ENCODE measurements at places on chromosomes 6 and 20.

DNA sequence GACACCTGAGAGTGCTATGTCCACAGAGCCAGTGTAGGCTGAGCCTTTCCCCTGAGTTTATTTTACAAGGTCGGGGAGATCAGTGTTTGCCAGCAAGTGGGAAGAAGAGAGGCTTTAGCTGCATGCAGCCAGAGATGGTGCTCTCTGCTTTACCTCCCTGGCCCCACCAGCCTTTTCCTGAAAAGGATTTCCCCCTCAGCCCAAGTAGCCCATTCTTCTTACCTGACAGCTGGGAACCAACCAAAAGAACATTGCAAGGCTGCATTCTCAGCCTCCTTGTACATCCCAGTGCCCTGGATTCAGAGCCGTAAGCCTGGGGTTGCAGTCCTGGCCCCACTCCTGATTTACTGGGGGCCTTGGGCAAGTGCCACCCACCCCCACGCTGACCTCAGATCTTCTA, 16.9 kb downstream of the SNPH start:
- no peak for DNase-seq

- DNase-seq: no peak
Observed at GRCh38 chr6:47440719-47441118, 36.9 kb upstream of the CD2AP start.

GRCh38 chr20:58127701-58128111, 100.7 kb downstream of the ANKRD60 start:
- DNase-seq: peak; percentile 59

DNA sequence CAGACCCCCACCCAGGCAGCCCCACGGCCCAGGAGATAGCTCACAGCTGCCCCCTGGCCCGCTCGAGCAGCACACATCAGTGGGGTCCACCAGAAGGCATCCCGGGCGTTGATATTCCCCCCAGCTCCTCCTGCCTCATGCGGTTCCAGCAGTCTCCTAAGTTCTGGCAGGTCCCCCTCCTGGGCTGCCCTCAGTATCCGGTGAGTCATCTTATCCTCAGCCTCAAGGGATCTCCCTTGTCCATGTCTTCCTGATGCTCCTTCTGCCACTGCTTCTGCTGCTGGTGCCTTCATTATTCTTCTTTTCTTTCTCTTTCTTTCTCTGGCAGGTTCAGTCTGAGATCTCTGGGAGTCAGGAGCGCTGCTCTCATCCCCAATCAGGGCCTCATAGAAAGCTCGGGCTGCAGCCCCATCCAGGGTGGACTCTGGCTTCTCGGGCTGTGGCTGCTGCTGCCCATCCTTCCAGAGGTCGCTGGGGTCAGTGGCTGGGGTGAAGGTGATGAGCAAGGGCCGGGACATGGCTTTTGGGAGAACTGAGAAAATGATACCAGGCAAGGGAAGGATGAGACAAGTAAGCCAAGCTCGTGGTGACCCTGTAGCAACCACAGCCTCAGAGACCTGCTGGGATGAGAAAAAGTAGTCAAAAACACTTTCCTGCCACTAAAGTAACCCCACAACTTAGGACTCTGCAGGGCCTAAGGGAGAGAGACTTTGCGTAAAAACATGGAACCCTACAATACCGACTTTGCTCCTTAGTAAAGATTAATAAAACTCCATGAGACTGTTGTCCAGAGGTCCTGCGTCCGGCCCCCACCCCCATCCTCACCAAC, 622 bp downstream of the GPANK1 start:
- peak; percentile 35 for DNase-seq

DNA sequence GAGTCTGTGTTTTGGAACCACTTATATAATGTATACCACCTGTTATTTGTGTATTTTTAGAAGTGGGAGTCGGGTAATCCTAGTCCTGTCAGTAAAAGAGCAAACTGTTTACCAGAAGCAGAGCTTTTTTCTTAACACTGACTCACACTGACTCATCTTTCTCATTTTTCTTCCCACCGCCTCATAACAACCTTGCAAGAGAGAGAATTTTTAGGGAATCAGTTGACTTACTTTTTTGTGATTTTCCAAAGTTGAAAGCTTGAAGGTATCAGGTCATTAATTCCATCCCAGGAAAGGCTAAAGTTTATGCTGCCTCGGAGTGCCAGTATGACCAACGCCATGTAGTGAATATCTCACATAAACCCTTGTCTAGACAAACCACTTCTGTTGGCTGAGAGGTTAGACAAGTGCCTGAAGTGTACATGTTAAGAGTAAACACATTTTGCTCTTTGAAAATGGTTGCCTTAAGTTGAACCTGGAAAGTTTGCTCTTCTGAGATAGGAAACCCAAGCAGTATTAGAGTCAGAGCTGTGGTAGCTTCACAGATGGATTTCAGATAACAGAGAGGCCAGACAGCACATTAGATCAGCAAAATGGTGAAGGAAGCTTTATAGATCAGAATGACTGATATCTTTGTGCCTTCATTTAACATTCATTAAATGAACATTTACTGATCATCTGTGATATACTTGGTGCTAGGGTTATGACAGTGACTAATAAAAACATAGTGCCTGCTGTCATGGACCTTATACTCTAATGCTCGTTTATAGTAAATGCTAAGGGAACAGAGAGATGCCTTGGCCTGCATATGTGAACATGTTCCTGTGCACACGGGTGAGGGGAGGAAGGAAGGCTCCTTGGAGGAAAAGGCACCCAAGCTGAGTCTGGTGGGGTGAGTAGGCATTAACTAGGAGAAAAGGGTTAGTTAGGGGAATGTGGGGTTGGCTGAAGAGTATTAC, 29.1 kb upstream of the PKIG start:
- no peak for DNase-seq

DNA sequence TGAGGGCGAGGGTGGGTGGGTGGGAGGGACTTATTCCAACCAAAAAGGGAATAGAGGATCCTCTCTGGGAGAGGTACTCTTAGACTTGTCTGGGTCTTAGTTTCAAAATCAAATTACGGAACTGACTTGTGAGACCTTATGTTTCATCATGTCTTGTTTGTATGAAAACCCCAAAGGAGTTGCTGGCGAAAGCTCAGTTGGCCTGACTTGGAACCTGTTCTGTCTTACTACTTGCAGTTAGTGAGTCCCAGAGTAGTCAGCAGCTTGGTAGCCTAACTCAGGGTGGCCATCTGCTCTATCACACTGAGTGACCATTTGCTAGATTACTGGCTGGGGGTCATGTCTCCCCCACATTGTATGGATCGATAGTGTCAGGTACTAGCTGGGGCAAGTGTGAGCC, 114.9 kb upstream of the MOCS1 start:
- no peak for DNase-seq

GRCh38 chr20:57289391-57290177, 23.1 kb upstream of the BMP7 start:
- DNase-seq: no peak

DNA sequence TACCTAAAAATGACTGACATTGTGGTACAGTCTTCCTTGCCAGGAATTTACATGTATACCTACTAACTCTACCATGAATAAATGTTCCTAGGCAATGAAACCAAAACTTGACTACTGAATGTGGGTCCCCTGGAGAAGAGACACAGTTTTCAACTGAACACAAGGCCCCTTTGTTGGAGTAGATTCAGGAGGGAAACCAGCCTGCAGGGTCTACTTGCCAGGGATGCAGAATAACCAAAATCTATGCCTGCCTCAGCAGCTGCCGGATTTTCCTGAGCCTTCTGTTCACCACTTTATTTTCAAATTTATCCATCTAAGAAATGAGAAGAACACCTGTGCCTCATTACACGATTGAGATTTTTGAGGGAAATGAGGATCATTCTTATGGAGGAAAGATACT, 211.9 kb downstream of the GRM1 start:
- no peak for DNase-seq

GRCh38 chr6:76422511-76423213, 350.2 kb upstream of the IMPG1 start:
- DNase-seq: no peak

- no peak for DNase-seq
Observed at GRCh38 chr20:669573-669972, 6.0 kb downstream of the SCRT2 start.

DNA sequence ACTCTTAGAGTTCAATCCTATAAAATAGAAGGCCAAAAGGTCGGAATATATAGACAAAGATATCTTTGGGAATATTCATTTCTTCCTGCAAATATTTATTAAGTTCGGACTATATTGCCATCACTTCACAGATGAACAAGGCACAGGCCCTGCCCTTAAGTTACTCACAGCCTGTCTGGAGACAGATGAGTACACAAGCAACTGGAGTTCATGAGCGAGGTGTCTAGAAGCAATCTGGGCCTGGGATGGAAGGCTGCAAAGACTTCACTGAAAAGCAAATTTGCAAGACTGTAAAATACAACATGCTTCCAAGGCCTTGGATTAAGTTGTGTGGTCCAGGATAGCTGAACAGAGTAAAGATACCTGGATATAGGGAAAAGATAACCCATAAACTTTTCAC, 56.7 kb upstream of the CEP85L start:
- DNase-seq: no peak

- DNase-seq: no peak
Observed at GRCh38 chr20:24141111-24141510, 152.5 kb upstream of the GGTLC1 start.

- DNase-seq: no peak
Observed at GRCh38 chr6:54698974-54699373, 147.6 kb upstream of the FAM83B start.

DNA sequence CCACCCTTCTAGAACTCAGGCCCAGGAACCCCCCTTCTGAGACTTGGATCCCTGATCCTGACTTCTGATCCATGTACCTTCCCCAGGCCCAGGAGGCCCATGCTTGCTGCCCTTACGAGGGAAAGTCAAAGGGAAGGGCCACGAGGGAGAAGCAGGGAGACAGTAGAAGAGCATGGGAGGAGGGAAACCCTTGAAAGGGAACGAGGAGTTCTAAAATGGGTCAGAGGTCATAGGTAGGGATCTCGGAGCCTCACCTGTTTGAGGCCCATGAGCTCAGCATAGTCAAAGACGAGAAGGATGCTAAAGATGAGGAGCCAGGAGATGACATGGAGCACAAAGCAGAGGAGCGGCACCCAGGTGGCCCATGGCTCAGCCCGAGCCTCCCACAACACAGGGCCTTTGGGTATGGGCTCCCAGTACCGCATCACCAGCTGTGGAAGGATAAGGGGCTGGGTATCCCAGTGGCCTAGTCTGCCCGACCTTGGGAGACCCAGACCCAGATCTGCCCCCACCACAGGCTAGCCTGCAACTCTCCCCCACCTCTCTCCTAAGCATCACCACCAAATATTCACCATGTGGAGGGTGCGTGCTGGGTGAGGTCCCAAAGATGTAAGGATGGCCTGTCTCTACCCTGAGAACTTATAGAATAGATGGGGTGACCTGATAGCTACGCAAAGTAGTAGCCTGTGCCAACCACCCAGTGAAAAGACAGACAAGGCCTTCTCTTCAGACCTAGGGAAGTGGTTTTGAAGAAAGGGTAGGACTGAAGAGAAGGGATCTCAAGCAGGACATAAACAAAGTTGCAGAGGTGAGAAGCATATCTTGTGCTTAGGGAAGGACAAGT, 1.5 kb downstream of the NRM start:
- no peak for DNase-seq

- no peak for DNase-seq
Observed at GRCh38 chr6:38603966-38604365, 35.8 kb downstream of the BTBD9 start.

DNA sequence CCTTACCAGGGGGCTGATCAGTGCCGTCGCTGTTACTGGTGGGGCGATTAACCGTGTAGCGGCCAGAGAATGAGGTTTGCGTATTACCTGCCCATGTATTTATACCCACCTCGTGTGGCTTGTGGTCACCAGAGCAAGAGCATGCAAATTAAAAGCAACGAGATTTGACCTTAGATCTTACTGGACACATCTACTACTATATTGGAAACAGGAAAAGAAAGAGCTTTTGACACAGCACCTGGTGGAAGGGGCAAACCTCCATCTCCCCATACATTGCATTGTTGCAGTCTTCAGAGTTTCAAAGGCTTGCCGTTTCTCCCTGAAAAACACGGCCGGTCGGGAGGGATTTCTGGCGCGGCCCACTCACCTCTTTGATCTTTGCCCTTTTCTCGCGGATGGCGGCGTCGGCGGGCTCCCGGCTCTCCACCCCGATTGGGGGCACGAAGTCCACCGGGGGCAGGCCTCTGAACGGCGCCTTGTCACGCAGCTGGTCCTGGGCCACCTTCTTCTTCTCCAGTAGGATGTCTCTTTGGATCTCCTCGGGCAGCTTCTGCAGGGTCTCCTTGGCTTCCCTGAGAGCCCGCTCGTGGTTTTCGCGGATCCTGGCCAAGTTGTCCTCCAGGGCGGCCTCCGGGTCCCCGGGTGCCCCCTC, 1.3 kb downstream of the MAN1A1 start:
- DNase-seq: peak; percentile 58

- peak; percentile 67 for DNase-seq
Observed at GRCh38 chr6:134238960-134239795, 78.7 kb downstream of the SGK1 start.
